SK-N-SH treated with all-trans-retinoic acid at 6 μM for 48 hours (cell line): ENCODE measurements at places on chromosomes 1 and 21.

DNA sequence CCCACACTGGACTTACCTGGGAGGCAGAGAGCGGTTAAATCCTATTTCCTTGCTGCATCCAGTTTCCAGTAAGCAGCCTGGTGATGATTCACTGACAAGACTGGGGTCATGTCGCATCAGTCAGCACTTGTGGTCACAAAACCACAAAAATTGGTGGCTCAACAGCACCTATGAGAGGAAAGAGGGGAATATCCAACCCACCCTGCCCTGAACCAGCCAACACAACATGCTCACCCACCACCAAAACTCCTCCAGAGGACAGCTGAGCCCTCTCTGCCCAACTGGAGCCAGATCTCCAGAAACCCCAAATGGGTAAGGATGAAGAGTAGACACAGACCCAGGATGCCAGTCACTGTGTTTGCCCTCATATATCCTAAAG is 64.0 kb downstream of the CD46 start:
- ATAC-seq, result no peak

GRCh38 chr1:224133741-224134299 is 19.9 kb downstream of the FBXO28 start:
- no peak for ATAC-seq

GRCh38 chr1:42941640-42942330 is 16.9 kb downstream of the SLC2A1 start:
- ATAC-seq, result peak; percentile 65

DNA sequence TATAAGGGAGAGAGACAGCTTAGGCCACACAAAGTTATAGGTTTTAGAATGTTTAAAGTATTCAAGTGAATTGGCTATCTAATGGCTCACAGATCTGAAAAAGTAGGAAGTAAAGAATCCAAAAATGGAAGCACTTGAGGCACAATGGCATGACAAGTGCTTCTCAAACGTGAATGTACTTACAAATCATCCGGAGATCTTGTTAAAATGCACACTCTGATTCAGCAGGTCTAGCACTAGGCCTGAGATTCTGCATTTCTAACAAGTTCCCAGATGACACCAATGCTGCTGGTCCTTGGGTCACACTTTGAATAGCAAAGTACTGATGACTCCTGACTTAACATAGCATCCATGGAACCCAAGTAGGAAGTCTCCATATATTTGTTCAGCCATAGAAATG is 20.9 kb upstream of the AGL start:
- no peak for ATAC-seq

DNA sequence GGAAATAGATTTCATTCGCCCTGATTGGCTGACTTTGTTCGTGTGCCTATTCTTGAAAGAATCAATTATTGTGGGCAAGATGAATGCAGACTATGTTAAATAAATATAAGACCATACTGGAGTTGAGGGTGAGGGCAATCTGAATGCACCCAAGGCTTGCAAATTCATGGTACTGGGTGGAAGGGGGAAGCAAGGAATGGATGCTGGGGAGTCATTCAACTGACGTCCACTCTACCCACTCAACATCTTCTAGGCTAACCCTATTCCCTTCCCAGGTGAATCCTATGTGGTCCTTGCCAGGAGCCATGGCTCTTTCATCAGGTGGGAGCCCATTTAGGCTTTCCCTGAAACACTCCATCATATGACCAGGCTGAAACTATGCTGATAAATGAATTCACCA is 5.7 kb upstream of the CYP4B1 start:
- no peak for ATAC-seq

GRCh38 chr1:223197923-223198627 is 55.0 kb upstream of the TLR5 start:
- ATAC-seq, result no peak

DNA sequence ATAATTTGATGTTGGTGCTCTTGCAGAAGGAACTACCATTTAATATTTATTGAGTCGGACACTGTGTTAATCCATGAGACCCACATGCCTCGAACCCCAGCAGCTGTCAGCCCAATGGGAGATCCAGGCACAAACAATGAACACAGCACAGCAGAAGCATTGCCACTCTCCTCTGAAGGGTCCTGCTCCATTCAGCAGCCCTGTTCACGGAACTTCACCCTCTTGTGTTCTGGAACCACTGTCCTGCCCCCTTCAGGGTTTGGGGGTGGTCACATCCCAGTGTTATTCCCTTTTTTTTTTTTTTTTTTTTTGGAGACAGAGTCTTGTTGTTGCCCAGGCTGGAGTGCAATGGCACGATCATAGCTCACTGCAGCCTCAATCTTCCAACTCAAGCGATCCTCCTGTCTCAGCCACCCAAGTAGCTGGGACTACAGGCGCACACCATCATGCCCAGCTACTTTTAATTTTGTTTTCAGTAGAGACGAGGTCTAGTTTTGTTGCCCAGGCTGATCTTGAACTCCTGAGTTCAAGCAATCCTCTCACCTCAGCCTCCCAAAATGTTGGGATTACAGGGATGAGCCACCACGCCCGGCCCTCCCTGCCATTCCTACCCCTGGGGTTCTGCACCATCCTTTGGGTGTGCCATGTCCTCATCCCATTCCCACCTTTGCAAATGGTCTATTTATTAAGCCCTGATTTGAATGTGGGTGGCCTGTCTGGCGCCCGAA is 70.2 kb downstream of the EVA1C start:
- ATAC-seq, result no peak

GRCh38 chr1:193543259-193543658 is 356.8 kb upstream of the B3GALT2 start:
- ATAC-seq, result peak; percentile 92
